ENCODE measurements at places on chromosomes 5 and 9. TPM values are rescaled to one million over a fixed set of nuclear protein-coding genes. Genes with fewer than 3 reads are reported as not detected.

The IL7R gene
- total RNA-seq: 3.6 TPM

The IFNA21 gene
- total RNA-seq: not detected

The ADGRD2 gene
- not detected for total RNA-seq

The LVRN gene
- 0.59 TPM for total RNA-seq

The HTR4 gene
- total RNA-seq: not detected

The DMGDH gene
- total RNA-seq: 0.30 TPM

The PLPP7 gene
- 6.1 TPM for total RNA-seq

The LCN9 gene
- total RNA-seq: not detected

Data from smooth muscle cell of the umbilical artery (primary cell).